ENCODE measurements at places on chromosomes 12 and 14.

GRCh38 chr14:71555654-71556559 is 376.3 kb upstream of the RGS6 start:
- no peak for DNase-seq

DNA sequence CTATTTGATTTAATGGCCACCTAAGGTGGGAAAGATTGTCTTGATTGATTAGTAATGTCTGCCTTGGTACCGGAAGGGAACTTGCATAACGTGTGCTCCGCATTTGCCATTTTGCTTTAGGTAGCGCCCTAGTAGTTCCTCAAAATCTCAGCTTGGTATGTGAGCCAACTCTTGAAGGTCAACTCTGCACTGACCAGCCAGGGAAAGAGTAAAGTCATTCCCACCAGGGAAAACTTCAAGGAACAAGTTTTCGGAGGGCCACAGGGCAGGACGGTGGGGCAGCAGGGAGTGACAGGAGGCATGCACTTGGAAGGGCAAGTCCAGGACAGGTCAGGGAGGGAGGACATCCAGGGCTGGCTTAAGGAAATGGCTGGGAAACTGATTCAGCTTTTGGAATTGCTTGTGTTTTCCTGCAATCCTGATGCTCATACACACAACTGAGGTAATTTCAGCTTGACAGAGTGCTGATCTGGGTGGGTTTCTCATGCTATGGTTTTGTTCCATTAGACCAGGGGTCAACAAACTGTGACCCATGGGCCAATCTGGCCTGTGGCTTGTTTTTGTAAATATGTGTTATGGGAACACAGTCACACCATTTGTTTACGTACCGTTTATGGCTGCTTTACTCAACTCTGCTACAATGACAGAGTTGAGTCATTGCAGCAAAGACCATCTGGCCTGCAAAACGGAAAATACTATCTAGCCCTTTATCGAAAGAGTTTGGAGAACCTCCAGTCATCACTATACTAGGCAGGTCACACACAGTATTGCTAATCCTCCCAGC is 184.5 kb downstream of the RBM19 start:
- no peak for DNase-seq

DNA sequence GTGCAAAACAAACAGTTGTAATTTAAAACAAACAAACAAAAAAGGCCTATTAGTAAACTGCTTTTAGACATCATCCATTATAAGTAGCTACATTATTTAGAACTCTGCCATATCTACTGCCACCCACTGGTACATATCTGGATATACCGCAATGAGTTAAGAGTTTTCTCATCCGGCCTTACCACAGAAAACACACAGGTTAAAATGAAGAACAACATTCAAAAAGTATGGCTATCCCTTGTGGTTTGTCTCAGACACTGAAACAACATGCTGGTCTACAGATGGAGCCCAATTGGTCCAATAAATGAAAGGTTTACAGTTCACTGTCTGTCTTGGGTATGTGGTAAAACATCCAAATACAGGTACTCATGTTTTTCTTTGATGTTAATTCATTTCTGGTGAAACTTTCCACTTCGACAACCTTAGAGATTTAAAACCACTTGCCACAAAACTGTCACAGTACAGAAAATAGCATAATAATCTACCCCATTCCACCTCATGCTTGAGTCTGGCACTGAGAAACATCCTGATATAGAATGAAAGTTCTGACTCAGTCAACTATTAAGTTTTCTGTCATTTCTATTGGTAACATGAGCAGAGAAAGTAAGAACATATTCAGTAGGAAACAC is 354.3 kb downstream of the CEP128 start:
- no peak for DNase-seq

DNA sequence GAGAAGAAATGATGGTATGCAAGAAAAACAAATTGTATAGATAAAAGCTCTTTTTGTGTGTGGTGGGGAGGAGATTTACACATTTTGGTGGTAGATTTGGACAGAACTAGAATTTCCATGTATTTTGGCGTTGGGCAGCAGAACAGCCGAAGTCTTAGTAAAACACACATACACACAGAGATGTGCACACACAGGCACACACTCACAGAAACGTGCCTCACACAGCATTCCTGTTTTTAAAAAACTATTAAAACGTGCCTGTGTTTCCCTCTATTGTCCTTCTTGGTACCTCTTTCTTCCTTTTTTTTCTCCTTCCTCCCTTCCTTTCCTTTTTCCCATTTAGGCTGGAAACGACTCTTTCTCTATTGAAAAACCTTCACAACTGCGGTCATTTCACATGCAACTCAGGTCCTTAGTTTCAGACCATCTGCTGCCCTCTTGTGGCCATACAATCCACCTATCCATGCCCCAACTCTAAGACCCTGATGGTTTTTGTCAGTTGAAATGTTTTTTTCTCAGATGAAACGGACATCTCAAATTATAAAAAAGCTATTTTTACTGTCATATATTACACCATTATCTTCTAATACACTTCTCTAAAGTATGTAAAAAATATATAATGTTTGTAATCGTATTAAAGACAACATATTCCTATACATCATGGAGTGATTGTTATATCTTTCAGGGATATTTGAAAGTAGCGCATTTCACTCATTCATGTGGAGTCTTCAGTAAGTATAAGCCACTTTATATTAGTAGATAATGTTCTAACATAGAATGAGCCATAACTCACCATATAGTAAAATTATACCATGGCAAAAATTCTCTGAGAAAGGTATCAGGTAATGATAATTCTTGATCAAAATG is 386.7 kb upstream of the NOVA1 start:
- DNase-seq = peak; percentile 22

DNA sequence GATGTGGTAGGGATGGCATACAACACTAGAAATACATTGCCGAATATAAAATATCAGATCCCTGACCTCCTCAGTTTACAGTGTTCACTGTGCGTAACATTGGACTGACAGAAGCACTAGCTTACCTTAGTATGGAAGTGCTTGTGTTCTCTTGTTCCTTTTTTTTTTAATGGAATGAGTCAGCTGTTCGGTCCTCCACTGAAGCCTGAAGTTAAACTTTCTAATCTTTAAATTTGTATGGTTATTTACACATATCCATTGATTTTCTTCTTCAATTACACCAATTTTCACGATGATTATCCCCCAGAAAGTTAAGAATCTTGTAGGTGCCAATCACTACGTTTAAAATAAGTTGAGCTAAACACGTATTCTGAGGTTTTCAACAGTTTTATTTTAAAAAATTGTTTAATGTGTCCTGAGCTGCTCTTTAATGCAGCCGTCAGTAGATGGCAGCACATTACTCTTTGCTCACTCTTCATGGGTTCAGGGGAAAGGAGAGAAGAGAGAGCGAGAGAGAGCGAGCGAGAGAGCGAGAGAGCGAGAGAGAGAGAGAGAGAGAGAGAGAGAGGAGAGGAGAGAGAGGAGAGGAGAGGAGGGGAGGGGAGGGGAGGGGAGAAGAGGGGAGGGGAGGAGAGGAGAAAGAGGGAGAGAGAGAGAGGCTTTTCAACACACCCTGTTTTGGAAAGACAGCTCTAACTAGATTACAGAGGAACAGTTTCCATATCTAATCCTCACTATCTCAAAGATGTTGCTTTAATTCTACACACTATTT is 134.7 kb upstream of the SCAF11 start:
- DNase-seq = peak; percentile 54

GRCh38 chr14:102417646-102418045 is 54.9 kb downstream of the TECPR2 start:
- no peak for DNase-seq

- DNase-seq = no peak
Measured at GRCh38 chr12:8678661-8679111, 16.1 kb upstream of the MFAP5 start.

- no peak for DNase-seq
Measured at GRCh38 chr14:105195522-105196264, 14.6 kb upstream of the NUDT14 start.

GRCh38 chr14:35963209-35963608 is 137.1 kb downstream of the BRMS1L start:
- no peak for DNase-seq

DNA sequence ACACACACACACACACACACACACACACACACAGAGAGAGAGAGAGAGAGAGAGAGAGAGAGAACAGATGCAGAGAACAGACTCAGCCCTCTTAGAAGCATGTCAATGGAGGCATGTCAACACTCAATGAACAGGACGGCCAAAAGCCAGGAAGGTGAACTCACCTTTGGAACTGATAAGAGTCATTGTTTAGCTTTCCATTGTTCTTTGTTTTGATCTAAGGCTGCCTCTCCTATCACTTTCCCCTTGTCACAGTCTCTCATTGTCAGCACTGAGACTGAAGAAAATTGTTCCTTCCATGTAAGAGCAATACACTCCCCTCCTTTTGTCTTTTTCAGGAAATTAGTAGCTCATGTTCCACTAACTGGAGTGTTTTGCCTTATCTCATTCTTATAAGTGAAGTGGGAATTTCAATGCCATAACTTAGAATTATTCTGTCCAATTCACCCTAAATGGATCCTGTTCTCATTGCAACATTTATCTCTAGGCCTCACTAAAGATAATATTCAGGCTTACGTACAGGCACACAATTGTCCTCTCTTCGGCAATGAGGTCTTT is 218.0 kb downstream of the DUSP6 start:
- no peak for DNase-seq

DNA sequence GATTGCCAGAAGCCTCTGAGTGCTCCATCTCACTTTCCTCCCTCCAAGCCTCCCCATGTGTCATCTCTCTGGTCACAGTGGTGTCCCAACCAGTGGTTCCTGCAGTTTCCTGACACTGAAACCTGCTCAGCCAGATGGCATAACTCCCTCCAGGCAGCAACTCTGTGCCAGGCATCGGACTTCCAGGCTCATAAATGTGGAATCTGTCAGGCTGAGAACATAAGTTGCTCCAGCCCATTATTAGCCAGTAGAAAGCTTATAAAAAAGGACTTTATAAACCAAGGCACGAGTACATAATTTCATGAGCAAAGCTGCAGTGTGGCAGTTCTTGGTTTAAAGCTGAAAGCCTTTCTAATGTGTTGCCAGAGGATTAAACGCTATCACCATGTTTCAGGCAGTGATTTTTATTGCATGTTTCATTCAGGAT is 194.3 kb downstream of the DACT1 start:
- no peak for DNase-seq

GRCh38 chr12:5650281-5650680 is 218.4 kb downstream of the NTF3 start:
- DNase-seq = no peak

GRCh38 chr12:34334953-34335743 is 312.9 kb downstream of the ALG10 start:
- DNase-seq = no peak

DNA sequence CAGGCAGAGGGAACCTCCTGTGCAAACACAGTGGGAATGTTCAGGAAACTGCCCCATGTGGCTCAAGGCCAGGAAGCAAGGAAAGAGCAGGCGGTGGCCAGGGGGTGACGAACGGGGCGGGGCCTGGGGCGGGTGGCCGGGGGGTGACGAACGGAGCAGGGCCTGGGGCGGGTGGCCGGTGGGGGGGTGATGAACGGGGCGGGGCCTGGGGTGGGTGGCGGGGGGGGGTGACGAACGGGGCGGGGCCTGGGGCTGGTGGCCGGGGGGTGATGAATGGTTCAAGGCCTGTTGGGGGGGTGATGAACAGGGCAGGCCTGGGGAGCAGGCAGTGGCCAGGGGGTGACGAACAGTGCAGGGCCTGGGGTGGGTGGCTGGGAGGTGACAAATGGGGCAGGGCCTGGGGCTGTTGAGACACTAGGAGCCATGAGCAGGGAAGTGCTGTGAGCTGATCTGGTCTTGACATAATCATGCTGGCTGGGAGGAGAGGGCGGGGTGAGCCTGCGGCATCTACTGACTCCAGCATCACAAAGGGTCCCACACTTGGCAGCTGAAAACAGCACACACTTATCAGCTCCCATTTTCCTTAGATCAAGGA is 62.7 kb upstream of the FBRSL1 start:
- DNase-seq = no peak

DNA sequence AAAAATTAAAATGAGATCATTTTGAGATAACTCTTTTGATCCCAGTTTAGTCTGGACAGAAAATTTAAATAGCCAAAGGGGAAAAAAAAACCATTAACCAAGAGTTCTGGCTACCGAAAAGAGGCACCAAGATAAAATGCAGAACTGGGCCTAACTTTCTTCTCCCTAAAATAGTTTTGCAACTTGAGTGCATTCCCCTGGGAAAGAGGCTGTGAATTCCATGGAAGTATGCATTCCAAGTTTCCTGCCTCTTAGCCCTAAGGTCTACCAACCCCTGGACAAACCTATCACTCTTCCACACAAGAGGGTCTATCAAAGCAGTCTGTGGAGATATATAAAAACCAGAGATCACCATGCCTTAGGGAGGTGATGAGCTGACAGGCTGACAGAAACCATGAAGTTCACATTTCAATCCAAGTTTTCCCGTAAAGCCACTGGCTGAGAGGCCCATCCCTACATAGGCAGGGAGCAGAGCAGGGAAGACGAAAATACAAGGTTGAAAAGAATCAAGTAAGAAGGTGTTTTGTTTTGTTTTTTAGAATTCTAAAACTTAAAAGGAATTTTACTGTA is 33.8 kb downstream of the DCP1B start:
- no peak for DNase-seq

DNA sequence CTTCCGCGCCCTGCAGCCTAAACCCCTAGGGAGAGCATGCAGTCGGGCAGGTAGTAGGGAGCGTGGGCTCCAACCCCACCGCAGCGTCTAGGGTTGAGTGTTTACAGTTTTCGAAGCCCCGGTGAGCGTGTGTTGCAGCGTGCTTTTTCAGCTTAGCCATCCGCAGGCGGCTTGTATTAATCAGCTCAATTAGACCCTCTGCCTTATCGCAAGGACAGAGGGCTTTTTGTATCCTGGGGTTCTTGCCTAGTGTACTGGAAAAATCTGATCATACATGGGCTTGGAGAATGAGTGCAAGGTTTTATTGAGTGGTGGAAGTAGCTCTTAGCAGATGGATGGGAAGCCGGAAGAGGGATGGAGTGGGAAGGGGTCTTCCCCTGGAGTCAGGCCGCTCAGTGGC is 44.4 kb upstream of the GNG2 start:
- no peak for DNase-seq

DNA sequence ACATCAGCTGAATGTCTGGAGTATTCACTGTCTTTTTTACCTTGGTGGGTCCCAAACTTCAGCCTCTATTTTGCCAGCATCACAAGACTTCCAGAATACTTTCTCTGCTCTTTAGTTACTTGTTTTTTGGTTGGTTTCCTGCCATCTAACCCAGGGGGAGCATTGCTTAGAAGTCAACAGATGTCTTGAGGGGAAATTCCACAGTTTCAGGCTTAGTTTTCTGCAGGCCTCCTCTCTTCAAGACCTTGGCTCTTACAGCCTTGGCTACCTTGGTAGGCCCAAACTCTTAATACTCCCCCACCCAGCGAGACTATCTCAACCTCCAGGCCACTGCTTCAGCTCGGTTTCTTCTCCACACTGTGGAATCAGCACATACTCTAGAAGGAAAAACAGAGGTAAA is 41.7 kb downstream of the NEDD1 start:
- DNase-seq = no peak

DNA sequence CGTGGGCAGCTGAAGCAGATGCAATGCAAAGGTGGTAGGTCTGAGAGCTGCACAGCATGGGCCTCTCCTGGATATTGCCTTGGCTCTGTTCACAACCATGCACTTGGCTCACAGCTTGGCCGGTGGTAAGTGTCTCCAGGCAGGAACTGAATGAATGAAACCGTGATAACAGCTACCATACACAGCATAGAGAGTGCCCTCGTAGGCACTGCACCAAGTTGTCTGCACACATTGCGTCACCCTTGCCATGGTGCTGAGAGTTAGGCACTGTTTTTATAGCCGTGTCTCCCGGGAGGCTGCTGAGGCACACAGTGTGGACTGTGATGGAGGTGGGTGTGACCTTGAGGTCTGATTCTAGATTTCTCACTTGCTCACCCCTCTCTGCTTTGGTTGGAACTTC is 157.6 kb upstream of the VASH1 start:
- DNase-seq = no peak

- DNase-seq = no peak
Measured at GRCh38 chr12:65584016-65584415, 240.3 kb upstream of the HMGA2 start.
